ENCODE measurements at places on chromosomes 3 and 15. TPM values are rescaled to one million over a fixed set of nuclear protein-coding genes. Genes with fewer than 3 reads are reported as not detected.

DNA sequence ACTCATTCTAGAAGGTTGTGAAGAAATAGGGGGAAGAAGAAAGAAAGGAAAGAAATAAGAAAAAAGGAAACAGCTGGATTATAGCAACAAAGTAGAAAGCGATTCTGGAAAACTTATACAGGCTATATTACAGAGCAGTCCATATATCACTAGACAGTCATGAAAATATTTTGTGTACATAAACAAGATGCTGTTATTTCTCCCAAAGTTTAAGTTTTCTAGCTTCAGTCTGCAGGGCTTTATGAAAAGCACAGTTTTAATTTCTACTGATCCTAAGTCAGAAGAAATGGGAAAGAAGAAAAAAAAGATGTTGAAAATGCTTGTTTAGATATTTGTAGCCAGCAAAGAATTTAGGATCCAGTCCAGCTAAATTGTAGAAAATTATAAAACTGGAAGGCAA, 321.4 kb upstream of the NDN start:
- no peak for DNase-seq

GRCh38 chr3:132256989-132257388, 60.2 kb upstream of the ACP3 start:
- DNase-seq, result no peak

- no peak for DNase-seq
These were observed 21.4 kb downstream of the CCDC12 start for GRCh38 chr3:46955157-46955556.

GRCh38 chr3:197504641-197505121, 51.1 kb downstream of the BDH1 start:
- DNase-seq, result no peak

- DNase-seq, result no peak
These were observed 720.2 kb downstream of the ROBO1 start for GRCh38 chr3:79047581-79047980.

The PRR20G gene
- not detected for total RNA-seq

Data from esophagus squamous epithelium (tissue), 5 donors.